ENCODE measurements at places on chromosomes 5 and 9.

DNA sequence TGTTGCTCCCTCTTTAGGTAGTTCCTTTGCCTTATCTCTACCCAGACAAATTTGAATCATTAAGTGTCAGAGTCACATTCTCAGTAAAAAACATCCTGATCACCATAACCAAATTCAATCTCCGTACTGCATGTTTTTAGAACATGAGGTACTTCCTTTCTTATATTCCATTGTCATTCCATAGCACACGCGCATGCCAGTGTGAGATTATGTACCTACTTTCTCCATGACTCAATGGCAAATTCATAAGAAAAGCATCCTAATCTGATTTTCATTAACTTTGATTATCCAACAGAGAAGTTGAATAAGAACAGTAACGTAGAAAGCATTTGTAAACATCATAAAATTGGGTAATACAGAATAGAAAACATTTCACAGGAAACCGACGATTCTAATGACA, 1118.6 kb upstream of the CDH9 start:
- DNase-seq = no peak

DNA sequence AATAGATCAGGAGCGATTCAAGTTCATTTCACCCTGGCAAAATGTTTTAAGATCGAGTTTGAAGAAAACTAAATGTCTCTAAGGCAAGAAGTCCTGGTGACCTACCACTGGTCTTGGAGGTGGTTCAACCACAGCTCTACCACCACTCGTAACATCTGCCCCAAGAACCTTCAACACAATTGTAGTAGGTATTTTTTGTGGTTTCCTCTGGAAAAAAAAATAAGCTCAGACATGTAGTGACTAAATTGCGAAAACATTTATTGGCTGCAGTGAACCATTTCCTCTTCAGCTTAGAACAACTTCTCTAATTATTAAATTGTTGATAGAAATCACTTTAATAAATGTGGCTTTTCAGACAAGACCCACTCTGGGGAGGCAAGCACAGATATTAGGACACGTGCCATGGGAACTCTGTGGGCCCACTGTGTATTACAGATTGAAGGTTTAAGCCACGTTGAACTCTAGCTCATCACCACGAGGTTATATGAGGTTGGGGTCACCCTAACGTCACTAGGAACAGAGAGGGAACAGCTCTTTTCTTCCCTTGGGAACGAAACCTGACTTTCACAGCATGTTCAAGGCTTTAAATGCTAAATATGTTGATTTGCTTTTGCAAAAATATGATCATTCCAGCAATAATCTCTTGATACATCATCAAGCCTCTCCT, 142.9 kb downstream of the HSD17B3 start:
- no peak for DNase-seq

DNA sequence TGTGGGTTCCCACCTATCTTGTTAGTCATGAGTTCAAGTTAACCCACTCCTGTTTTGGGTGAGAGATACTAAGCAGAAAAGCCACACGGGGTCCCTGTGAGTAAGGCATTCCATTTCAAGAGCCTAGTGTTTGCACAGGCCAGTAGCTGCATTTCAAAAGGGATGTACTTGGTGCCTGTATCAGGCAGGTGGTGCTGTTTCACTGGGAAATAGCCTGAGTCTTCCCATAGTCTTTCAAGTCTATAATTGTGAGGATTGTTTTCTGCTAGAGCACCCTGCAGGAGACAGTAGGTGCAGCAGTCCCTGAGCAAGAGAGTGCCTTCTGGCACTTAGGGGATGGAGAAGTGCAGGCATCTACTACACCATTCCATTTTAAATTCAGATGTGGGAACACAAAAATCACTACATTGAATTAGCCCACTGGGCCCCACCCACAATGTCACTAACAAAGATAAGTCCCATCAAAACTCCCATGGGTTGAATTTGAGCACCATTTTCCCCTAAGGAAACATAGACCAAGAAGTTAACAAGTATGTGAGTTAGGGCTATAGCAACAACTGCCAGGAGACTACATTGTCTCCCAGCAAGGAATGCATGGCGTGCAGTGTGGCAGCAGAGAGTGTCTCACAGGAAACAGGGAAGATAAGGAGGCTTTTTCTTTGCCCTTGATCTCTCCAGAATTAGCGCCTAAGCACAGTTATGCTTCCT, 263.2 kb downstream of the COX7C start:
- peak; percentile 3 for DNase-seq

- no peak for DNase-seq
These were observed 56.4 kb upstream of the LARP1 start for GRCh38 chr5:154698763-154699162.

GRCh38 chr9:68668127-68668526, 36.9 kb upstream of the PIP5K1B start:
- no peak for DNase-seq

- no peak for DNase-seq
These were observed 35.2 kb upstream of the PITX1 start for GRCh38 chr5:135069016-135069770.

- no peak for DNase-seq
These were observed 447.3 kb upstream of the ARRDC3 start for GRCh38 chr5:91830361-91830953.

GRCh38 chr9:134637241-134637640, 4.4 kb upstream of the COL5A1 start:
- no peak for DNase-seq
